ENCODE measurements at places on chromosomes 6 and 20. TPM values are rescaled to one million over a fixed set of nuclear protein-coding genes. Genes with fewer than 3 reads are reported as not detected.

The ARMC12 gene
- polyA plus RNA-seq = 1.7 TPM

DNA sequence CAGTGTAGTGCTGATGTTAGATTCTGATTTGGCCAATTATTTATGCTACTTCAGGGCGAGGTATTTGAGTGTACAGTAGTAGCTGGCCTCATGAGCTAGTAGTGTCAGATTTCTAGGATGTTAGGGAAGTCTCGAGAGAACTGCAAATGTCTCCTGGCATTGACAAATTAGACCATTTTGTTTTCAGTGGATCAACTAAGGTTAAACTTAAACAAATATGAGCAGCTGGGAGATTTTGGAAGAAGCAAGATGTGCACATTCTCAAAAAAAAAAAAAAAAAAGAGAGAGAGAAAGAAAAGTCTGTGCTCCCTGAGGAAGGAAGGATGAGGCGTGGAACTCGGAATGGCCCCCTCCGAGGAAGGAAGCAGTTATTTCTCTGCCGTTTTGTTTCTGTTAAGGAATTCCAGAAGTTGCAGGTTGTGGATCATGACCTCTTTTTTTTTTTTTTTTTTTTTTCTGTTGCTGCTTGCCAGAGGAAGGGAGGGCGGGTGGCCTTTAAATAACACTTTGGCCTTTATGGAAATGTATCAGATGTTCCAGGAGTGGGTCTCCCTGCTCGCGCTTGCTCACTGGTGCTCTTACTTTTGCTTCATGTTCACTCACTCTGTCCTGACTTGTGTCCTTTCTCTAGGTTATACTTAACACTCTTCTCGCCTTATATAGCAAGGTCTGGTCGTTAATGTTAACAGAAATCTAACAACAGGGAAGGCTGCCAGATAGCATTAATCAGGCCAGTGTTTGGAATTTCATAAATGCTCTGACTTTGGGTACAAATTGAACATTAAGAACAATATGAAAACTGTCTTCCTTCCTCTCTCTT is 124.4 kb downstream of the TCP11 start:
- DNase-seq = peak; percentile 67

DNA sequence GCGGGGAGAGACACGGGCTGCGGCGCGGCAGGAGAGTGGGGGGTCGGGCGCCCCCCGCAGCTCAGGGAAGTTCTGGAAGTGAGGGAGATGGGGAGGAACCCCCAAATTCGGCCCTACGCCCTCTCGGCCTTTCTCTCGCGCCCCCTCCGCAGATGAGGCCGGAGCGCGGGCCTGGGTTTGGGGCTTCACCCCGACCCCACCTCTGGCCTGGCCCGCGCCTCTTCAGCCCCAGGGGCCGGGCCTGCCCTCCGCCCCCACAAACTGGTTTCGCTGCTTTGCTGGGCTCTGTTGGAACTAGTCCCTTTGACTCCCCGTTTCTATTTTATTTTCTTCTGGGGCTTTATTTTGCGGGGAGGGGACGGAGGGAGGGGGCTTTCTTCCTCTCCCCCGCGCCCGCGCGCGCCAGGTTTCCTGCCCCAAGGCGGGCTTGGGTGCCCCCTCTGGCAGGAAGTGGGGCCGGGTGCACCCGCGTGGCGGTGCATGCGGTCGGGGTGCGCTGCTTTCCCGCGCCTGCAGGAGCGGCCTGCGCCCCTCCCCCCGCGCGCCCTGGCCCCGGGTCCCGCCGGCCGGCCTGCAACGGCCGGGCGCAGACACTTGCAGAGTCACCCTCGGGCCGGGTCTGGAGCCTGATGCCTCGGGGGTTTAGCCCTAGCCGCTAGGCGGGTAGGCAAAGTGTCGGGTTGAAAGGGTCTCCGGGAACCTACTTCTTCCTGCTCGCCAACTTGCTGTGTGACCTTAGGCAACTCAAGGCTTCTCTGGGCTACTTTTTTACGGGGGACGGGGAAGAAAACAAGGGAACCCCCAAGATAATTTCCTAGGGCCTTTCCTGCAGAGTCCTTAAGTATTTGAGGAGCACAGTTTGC is 1.3 kb downstream of the HMGA1 start:
- no peak for DNase-seq

The GHRH gene
- not detected for polyA plus RNA-seq

DNA sequence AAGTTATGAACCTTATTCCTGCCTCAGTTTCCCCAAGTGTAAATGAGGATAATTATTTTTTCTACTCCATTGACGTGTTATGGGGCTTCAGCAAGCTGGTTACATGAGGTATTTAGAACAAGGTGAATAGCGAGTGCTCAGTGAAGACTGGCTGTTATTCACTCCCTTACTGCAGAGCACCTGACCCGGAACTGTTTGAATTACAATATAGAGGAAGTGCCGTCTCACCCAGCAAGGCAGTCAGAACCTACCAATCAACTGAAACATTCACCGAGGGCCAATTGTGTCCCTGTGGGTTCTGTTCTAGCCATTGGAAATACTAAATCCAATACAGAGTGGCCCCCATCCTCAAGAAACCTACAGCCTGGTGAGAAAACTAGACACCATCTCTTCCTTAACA is 216.9 kb downstream of the UST start:
- DNase-seq = no peak
